Brain microvascular endothelial cell (primary cell): ENCODE measurements at places on chromosomes 6 and 20.

GRCh38 chr20:24102290-24102689, 113.7 kb upstream of the GGTLC1 start:
- DNase-seq = peak; percentile 18

DNA sequence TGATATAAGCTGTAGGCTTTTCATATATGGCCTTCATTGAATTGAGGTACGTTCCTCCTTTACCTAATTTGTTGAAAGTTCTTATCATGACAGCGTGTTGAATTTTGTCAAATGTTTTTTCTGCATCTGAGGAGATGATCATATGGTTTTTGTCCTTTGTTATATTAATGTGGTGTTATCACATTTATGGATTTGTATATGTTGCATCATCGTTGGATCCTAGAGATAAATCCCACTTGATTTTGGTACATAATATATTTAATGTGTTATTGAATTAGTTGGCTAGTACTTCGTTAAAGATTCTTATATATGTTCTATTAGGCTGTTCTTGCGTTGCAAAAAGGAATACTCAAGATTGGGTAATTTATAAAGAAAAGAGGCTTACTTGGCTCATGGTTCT, 8.6 kb upstream of the WFDC9 start:
- DNase-seq = no peak

DNA sequence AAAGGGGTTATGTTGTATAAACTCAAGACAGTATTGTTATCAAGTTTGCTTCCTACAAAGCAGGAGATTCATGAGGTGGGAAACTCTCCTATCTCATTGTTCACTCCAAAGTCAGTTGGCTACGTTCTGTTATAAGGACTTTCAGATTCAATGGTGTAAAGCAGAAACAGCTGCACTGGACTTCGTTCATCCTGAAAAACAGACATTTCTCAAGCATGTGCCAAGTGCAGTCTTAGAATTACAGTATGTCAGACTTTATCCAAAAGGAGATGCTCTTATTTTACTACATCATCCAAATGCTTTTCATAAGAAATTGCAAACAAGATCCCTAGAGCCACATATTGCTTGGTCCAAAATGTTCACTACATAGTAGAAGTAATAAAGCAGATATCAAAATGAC, 14.9 kb downstream of the COL21A1 start:
- no peak for DNase-seq

- DNase-seq = peak; percentile 31
Measured at GRCh38 chr20:9458138-9458796, 56.1 kb upstream of the LAMP5 start.

GRCh38 chr20:41632896-41633295, 14.7 kb upstream of the CHD6 start:
- peak; percentile 58 for DNase-seq

- no peak for DNase-seq
Measured at GRCh38 chr6:165390475-165390874, 81.1 kb upstream of the C6orf118 start.

- DNase-seq = no peak
Measured at GRCh38 chr20:51427651-51428291, 114.7 kb downstream of the NFATC2 start.

GRCh38 chr20:61965606-61966491, 99.8 kb downstream of the TAF4 start:
- no peak for DNase-seq

- no peak for DNase-seq
Measured at GRCh38 chr6:41670703-41671360, 32.6 kb downstream of the MDFI start.

GRCh38 chr20:61757678-61758563, 307.8 kb downstream of the TAF4 start:
- DNase-seq = no peak

GRCh38 chr6:129731428-129731827, 21.5 kb upstream of the ARHGAP18 start:
- no peak for DNase-seq

GRCh38 chr6:10112871-10113549, 301.9 kb downstream of the TFAP2A start:
- no peak for DNase-seq

DNA sequence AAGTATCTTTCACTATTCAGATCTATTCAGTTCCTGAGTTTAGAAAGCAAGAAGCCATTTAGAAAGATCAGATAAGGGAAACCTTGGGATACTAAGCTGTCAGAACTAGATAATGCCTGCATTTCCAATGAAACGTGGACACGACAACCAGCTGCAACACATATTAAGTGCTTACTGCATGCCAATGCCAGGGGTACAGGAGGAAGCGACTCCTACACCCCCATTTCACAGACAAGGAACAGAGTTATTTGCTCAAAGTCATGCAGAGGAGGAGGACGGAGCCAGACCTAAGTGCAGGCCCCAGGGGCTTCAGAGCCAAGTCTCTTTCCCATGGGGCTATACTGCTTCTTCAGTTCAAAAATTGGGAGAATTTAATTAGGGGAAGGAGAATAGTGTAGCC, 62.4 kb downstream of the PREX1 start:
- DNase-seq = no peak

DNA sequence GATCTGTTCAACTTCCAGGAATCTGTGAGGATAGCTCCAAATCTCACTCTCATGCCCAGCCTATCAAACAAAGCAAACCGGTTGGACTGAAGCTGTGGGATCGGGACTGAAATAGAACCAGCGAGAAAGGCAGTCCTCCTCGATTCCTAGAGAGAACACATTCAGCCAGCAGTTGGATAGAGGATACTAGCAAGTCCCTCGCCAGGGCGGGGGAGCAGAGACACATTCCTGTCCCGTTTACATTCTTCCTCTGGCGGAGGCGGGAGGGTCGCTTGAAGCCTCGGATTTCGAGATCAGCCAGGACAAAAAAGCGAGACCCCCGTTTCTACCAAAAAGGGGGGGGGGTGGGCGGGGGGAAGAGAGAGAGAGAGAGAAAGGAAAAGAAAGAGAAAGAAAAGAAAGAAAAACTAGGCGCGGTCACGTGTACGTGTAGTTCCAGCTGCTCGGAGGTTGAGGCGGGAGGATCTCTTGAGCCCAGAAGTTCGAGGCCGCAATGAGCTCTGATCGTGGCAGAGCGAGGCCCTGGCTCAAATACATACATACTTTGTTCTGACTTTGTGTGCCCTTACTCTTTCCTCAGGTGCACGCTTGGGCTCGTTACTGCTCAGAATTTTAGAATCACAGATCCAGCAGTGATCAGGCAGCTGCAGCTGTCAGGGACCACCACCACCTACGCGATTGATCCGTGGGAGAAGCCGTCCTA, 19.5 kb downstream of the ZNF311 start:
- DNase-seq = peak; percentile 98

DNA sequence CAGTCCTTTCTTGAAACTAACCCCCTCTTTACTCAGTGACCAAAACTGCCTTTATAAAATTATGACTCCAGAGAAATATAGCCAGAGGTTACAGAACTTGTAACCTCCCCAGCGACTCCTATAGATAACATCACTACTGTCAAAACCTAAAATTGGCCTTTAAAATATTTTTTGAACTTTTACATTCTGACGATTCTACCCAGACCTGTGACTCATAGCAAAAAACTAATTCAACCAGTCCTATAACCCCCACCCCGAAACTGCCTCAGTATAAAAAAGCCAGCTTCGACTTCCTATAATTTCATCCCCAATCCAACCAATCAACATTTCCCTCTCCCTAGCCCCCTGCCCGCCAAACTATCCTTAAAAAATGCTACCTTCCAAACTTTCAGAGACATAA, 13.9 kb downstream of the JPH2 start:
- no peak for DNase-seq
